Foreskin keratinocyte (primary cell): ENCODE measurements at places on chromosomes 4 and X. TPM values are rescaled to one million over a fixed set of nuclear protein-coding genes. Genes with fewer than 3 reads are reported as not detected.
A peak's percentile ranks its signal among the peaks of the same experiment; 100 is the strongest.

HSD17B11 gene
- 5.2 and 5.7 TPM in 2 replicates for polyA plus RNA-seq

DNA sequence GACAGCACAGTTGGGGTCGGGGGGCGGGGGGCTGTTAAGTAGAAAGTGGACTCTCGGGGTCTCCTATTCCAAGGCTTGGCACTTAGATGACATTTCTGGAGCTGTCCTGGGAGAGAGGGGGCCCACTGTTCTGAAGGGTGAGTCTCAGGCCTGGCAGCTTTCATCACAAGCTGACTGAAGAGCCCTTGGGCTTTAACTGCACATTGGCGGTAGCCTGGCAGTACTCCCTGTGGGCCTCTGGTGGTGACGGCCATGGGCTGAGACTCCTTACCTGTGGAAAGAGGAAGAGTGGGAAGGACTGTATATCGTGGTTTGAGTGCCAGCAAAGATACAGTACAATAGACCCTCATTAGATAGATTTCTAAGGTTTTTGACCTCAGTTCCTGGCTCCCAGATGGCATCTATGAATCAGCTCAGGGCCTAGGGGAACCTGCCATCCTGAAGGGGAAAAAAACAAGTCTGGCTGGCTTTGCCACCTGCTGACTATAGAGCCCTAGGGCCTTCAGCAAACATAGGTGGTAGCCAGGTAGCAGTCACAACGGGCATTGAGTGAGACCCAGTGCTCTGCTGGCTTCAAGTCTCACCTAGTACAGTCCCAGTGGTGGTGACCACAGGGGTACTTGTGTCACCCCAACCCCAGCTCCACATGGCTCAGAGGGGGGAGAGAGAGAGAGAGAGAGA is 87.9 kb downstream of the ANKRD17 start:
- DNase-seq, result no peak

DNA sequence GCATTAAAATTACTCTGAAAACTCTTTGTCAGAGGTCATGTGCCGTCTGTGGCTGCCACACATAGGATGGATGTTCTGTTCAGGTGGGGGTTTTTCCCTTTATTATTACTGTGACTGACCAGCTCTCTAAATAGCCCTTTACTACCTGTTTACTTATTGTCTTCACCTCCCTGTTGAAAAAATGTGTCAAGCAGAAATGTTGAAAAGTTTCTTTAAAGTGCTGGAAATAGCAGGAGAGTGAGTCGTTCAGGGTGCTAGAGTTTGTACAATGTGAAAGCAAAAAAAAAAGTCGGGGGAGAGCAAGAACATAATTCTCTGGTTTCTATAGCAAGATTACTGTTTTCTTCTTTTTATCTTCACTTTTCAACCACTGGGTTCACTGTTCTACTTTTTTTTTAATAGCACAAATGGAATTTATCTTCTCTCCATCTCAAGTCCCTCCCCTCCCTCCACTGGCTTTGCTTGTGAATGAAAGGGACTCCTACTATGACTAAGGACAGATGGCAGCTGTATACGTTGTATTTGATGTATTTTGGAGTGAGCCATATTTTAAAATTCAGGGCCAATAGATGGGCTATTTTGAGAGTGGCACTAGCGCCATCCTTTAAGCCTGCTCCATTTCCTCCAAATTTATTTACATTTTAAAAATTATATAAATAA is 33.3 kb downstream of the ARX start:
- DNase-seq, result no peak

DNA sequence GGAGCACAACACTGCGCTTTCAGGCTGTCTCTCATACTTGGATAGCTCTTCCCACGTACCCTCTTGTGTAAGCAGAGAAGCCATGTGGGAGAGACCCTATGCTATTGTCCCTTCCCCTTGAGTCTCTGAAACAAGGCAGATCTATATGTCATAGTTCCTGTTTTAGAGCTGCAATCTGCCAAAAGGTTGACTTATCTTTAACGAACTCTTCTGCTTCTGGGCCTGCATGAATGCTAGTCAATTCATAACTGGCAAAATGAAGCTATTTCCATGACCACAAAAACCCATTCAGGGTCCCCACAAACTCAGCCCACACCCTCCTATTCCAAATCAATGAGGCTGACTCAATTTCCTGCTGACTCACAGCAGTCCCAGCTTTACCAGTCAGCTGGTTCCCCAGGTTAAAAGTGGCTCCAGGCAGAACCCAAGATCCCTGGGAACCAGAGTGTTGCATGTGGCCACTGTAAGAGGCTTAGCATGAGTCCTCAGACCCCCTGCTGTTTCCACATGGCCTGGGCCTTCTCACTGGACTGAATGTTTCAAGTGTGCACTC is 25.3 kb upstream of the SOD3 start:
- DNase-seq, result peak; percentile 40

DNA sequence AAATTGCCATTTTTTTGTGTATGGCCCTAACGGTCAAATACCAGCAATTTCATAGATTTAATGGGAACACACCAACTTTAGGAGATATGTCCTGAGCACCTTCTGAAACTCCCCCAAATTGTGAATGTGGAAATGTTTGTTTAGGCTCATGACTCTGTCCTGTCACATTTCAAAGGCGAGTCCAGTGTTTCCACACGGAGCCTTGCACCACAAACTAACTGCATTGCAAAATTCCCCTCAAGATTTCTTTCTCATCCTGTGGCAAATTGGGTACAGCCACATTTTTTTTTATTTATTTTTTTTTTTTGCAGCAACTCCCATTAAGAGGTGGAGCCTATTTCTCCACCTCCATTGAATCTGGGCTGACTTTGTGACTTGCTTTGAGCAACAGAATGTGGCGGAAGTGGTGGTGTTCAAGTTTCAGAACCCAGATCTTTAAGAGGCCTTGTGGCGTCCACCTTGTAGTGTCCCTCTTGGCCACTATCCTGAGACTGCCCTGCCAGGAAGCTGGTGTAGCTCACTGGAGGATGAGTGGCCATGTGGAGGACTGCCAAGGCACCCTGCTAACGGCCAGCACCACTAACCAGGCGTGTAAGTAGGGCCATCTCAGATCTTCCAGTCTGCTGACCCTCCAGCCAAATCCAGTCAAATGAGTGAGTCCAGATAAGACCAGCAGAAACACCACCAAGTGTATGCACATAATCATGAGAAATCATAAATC is 172.4 kb upstream of the SCML1 start:
- DNase-seq, result no peak

DNA sequence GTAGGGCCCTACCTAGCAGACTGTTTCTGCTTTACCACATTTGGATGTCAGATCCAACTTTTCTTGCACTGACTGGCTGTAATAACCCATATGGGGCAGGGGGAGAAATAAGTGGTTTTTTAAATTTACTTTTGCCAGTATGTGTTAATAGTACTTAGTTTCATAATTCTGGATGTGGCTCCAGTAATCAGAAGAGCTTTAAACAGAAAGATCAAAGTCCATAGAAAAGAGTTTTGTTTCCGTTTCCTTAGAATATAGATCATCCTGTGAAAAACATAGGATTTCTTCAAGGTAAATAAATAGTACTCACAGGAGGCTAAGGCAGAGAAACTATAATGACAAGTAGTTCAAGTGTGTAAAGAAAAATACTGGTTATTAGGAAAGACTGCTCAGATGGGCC is 85.6 kb downstream of the SLC39A8 start:
- DNase-seq, result no peak

CDX4 gene
- not detected in 2 replicates for polyA plus RNA-seq

- no peak for DNase-seq
Measured at GRCh38 chrX:150411656-150412055, 48.5 kb downstream of the MAMLD1 start.

GRCh38 chrX:118734909-118735308 is 7.5 kb downstream of the IL13RA1 start:
- no peak for DNase-seq

DNA sequence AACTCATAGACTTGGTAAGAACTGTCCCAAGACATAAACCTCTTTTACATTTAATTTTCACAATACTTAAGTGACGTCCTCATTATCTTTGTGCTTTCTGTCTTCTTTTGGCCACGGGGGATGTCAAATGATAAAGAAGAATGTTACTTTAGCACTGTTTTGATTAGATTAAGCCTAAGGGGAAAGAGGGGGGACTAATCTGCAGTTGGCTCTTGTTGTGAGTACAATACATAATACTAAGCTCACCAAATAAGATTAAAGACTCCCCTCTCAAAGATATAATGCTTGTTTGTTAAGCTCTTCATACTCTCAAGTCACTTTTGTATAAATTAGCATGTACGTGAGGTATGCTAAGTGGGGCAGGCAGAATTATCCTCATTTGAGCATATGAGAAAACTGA is 36.5 kb downstream of the OCRL start:
- no peak for DNase-seq

NDNF gene
- polyA plus RNA-seq, result not detected in 2 replicates

GRCh38 chr4:83025563-83025962 is 9.4 kb upstream of the COPS4 start:
- no peak for DNase-seq

DNA sequence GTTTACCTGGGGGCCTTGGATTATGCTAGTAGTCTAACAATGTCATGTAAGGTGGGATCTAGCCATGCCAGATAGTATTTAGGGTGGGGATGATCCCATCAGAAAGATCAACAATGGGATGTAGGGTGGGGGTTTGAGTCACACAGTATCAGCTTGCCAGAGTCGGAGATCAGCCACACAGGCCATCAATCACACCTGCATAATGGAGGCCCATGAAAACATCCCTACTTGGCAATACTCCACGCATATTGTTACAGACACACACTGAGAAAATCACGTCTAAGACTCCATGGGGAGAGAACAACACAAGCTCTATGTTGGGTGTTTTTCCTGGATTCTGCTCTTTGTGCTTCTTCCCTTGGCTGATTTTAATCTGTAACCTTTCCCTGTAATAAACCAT is 49.5 kb upstream of the SLC25A4 start:
- DNase-seq, result no peak

DNA sequence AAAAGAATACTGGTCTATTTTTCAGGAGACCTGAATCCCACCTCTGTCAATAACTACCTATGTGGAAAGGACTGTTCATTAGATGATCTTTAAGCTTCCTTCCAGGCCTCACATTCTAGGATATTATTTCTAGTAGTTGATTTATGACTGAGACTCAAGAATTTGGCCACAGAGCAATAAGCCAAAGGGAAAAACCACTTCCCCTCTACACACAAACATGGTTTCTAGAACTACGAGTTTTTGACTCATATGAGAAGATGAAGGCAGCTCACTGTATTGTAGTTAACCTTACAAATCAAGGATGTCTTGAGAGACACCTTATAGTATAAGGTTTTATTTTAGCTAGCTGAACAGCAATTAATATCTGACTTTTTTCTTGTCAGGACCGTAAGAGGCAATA is 36.9 kb upstream of the GDPD2 start:
- no peak for DNase-seq

ARMCX1 gene
- 10.2 and 12.1 TPM in 2 replicates for polyA plus RNA-seq

VCX2 gene
- not detected in 2 replicates for polyA plus RNA-seq

- no peak for DNase-seq
Measured at GRCh38 chr4:68359508-68359907, 9.6 kb upstream of the YTHDC1 start.

EXOSC9 gene
- polyA plus RNA-seq, result 27.8 and 36.0 TPM in 2 replicates

DNA sequence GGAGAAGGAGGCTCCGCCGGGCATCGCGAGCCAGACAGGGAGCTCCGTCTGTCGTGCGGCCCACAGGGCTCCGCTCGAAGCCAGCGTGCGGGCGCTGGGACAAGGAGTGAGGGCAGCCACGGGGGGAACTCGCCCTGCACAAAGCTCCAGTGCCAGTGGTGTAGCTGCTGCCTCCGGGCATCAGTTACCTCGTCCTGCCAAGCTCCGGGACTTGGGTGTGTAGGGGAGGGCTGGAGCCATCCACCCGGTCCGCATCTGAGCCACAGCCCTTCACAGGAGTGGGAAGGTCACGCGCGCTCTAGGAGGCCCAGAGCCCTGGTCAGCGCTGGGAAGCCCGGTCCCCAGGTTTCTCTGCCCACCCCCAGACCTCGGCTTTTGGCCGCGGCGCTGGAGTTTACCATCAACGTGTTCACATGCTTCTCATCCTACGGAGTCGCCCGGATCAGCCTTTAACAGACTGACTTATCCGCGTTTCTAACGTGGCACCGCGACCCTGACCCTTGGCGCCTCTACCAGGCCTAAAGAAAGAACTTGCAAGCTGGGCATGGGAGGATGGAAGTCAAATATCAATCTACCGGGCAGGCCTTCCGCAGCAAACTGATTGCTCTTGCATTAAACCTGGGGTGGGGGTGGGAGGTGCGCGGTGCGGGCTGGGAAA is 8.4 kb upstream of the PRDM8 start:
- no peak for DNase-seq

DNA sequence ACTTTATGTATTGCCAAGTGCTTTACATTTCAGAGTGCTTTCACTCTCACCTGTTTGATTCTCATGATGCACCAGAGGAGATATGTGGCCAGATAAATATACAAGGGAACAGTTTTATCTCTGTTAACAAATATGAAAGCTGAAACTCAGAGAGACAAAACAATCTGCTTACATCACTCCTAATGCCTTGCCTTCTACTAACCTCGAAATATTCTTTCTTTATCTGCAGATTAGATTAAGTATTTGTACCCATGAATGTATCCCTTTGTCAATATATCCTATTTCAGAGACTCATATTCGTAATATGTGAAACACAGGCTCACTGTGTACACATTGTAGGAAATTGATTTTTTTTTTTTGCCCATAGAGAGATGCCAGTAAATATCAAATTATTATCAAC is 178.1 kb downstream of the NWD2 start:
- DNase-seq, result no peak

ZNF827 gene
- 1.6 and 1.8 TPM in 2 replicates for polyA plus RNA-seq

PASD1 gene
- polyA plus RNA-seq, result not detected in 2 replicates

DNA sequence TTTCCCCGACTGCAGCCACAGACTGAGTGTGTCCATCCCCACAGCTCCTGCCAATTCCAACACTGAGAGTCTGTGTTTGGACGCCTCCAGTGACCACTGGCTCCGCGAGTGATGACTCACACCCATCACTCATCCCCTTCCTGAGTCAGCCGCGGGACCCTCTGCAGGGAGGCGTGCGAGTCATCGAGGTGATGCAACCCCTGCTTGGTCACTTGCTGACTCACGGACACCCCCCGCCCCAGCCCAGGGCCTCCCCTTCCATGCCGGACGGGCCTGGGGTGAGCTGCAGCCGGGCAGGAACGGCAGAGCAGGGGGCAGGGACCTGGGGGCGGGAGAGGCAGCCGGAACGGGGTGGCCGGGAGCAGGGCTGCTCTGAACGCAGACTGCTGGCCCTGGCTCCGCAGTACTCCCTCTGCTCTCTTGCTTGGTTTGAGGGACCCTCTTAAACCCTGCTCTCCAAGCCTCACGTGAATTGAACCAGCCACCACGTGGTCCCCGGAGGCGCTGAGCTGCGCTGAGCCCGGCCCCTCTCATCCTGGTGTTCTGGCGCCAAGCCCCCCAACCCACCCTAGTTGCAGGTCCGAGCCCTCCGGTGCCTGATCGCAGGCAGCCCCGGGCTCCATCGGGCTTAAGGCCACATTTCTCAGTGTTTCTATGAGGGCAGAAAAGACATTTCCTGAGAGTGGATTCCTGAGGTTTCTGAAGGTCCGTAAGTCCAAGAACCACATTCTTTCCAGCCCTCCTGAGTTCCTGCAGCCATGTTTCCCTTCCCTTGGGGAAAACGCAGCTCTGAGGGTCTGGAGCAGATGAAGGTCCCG is 32.4 kb downstream of the FGFRL1 start:
- DNase-seq, result peak; percentile 88

DNA sequence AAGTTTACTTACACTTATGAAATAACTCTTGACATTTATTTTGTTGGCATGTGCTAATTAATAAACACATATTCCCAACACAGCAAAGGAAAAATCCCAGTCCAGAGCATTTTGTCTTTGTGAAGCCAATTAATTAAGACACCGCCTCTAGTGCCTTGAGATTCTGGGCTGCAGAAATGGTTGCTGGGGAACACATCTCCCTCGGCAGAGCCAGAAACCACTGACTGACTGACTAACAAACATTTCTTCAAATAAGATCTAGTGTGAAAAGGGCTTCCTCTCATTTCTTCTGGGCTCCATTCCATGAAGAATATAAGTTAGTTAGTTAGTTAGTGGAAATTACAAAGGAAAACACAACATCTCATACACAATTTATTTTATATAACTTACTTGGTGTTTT is 28.4 kb upstream of the NAP1L5 start:
- no peak for DNase-seq
